Pancreas (tissue), 10 donors: ENCODE measurements at places on chromosomes 4 and X. TPM values are rescaled to one million over a fixed set of nuclear protein-coding genes. Genes with fewer than 3 reads are reported as not detected.

The TRMT10A gene
- total RNA-seq, result 2.4 TPM

The KLHL34 gene
- 0.08 TPM for total RNA-seq

The TRIML1 gene
- not detected for total RNA-seq

The FAM53A gene
- 0.60 TPM for total RNA-seq

The SUPT20HL1 gene
- total RNA-seq, result not detected
